ENCODE measurements at places on chromosomes 5 and 9.

- DNase-seq = no peak
Observed at GRCh38 chr5:61302200-61302563, 29.9 kb upstream of the ZSWIM6 start.

DNA sequence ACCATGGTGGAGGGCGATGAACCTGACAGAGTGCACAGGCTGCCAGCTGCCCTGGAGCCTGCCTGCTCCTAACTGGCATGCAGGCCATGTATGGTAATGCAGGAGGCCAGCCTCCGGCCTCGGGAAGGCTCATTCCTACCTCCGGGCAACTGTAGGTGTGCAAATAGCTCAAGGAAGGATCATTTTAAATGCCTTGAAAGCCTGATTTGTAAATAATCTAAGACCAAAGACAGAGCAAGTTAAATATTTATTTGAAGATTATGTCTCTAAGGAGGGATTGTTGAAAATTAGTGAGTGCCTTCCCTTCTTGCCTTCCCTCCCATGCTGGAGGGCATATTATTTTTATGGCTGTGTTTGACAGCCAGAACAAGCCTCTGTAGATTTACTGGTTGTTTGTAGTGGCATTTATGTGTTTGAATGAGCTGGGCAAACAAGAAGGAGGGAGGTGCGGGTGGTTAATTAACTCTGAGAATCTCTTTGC lies 285.7 kb upstream of the TUT7 start:
- DNase-seq = no peak

- no peak for DNase-seq
Observed at GRCh38 chr9:105044518-105044917, 116.6 kb upstream of the ABCA1 start.

DNA sequence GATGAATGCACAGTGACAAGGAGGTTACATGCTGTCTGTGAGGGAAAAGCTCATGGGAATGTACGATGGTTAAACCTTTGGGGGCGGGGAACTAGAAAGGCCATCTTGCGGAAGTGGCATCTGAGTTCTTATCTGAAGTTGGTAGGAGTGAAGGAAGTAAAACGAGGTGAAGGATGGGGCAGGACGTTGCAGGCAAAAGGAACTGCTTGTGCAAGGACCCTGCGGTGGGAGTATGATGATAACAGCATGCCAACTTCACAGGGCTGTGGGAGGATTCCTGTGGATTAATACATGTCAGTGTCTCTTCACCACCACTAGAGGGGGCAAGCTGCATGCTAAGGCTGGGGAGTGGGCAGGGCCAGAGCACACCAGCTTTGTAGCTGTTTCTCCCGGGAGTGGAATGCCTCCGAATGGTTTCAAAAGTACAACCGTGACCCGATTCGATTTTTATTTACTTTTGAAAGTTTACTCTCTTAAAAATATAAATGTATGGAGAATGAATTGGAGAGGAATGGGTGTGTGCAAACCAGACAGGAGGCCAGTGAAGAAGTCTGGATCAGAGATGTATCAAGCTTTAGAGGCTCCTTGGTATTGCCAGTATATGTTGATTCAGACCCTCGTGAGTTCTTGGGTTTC lies 62.5 kb downstream of the CYFIP2 start:
- DNase-seq = peak; percentile 70

- no peak for DNase-seq
Observed at GRCh38 chr5:2143088-2143487, 260.4 kb upstream of the IRX4 start.

DNA sequence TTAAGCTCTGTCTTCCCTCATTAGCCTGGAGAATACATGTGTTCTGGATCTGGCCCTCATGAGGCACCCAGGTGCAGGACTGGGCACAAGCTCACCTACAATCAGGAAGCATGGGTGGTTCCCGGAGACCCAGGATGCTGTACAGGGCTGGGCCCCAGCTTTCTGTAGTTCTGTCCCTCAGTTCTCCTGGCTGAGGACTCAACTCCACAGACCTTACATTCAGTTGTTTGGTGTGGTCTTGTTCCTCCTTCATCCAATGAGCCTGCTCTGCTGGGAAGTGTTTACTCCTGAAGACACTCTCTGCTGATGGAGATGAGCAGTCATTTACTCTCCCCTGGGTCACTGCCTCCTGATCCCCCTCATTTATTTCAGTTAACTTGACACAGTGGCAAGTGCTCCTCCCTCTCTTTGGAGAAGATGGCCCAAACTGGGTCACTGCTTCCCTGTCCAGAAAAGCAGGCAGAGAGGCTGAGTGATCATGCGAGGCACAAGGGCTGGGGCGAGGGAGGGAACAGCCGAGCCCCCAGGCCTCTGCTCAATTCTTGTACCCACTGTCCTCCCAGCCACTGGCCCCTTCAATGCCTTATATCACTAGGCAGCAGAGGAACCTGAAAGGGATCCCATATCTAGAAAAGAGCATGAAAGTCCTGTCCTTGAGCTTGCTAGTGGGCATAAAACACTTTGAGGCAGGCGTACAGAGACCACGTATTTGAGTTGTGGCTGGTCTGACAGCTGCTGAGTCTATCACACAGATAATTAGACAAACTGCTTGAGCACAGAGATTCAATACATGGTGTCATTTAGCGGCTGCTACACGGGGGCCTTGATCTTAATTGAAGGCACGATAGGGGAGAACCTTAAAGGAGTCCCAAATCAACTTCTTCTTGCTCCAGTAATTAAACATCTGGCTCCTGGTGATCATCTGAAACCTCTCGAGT lies 221.7 kb downstream of the FSTL4 start:
- DNase-seq = peak; percentile 32

- no peak for DNase-seq
Observed at GRCh38 chr9:126067031-126067734, 259.4 kb upstream of the MVB12B start.
